Aorta (tissue), 5 donors: ENCODE measurements at places on chromosomes 16 and 17.

GRCh38 chr17:62614142-62614541 lies 13.3 kb upstream of the MRC2 start:
- H3K27me3 ChIP-seq, result no peaks in the 10 kb centered on the region
- no peaks in the 10 kb centered on the region for H3K4me1 ChIP-seq
- no peak overlapping the region for H3K27ac ChIP-seq
- H3K4me3 ChIP-seq, result no peak overlapping the region
- H3K36me3 ChIP-seq, result peaks cover 7% of the 10 kb centered on the region
- DNase-seq, result no peak

GRCh38 chr17:52035336-52035915 lies 123.1 kb downstream of the CA10 start:
- no peaks in the 10 kb centered on the region for H3K27me3 ChIP-seq
- no peak for DNase-seq
- H3K4me1 ChIP-seq, result no peaks in the 10 kb centered on the region
- H3K4me3 ChIP-seq, result no peak overlapping the region

GRCh38 chr16:2856061-2856670 lies 1.8 kb downstream of the PRSS22 start:
- DNase-seq, result no peak
- H3K36me3 ChIP-seq, result no peaks in the 10 kb centered on the region
- H3K27ac ChIP-seq, result no peak overlapping the region
- no peaks in the 10 kb centered on the region for H3K4me1 ChIP-seq
- H3K27me3 ChIP-seq, result no peaks in the 10 kb centered on the region

DNA sequence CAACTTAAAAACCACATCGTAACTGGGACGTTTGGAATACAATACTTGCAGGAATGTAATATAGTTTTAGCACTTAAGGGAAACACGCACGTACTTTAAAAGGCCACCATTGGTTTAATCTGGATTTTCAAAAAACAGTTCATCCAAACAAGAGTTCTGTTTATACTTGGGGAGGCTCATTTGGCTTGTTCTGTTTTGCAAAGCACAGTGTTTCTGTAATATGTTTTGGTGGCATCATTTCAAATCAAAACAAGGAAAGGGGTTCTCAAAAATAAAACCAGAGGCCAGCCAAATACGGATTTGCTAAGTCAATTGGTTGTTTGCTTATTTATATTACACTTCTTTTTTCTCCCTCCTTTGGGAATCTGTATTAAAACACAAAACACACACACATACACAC lies 656.1 kb upstream of the SOX9 start:
- peaks cover 1% of the 10 kb centered on the region for H3K27me3 ChIP-seq
- no peak for DNase-seq
- H3K4me1 ChIP-seq, result no peaks in the 10 kb centered on the region
- H3K36me3 ChIP-seq, result no peaks in the 10 kb centered on the region
- no peak overlapping the region for H3K4me3 ChIP-seq

DNA sequence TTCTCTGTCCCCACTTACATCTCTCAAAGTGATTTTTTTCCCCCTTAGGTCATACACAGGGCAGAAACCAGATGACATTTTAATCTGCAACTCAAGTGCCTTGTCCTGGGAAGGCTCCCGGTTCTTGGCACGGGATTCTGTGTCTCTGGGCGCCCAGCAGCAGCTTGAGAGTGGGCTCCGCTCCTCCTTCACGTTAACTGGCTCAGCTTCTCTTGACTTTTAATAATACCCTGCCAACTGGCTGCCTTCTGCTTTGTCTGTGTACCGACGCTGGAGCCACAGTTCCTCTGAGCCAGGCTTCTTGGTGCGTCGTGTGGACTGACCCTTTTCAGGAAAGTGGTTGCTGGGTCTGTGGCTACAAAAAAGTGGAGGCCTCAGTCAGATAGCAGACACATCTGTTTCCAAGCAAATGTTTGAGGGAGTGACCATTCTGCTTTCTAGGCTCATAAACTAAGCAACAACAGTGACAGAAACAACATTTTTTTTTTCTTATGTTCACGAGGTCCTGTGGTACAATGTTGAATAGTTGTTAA lies 64.9 kb downstream of the IRF8 start:
- no peaks in the 10 kb centered on the region for H3K36me3 ChIP-seq
- DNase-seq, result no peak
- no peaks in the 10 kb centered on the region for H3K4me1 ChIP-seq

- H3K27me3 ChIP-seq, result no peaks in the 10 kb centered on the region
- H3K27ac ChIP-seq, result no peak overlapping the region
- no peak for DNase-seq
- no peaks in the 10 kb centered on the region for H3K4me1 ChIP-seq
- no peak overlapping the region for H3K4me3 ChIP-seq
- H3K36me3 ChIP-seq, result no peaks in the 10 kb centered on the region
Measured at GRCh38 chr16:48963901-48964615, 317.6 kb downstream of the CBLN1 start.
